ENCODE measurements at places on chromosomes 2 and 18. TPM values are rescaled to one million over a fixed set of nuclear protein-coding genes. Genes with fewer than 3 reads are reported as not detected.

PSMA8 gene
- total RNA-seq, result not detected

GRCh38 chr2:16470936-16471490 is 194.6 kb downstream of the CYRIA start:
- no peak for DNase-seq

GRCh38 chr2:14424478-14425390 is 207.8 kb upstream of the LRATD1 start:
- no peak for DNase-seq

FSHR gene
- not detected for total RNA-seq

INHA gene
- total RNA-seq, result 0.36 TPM

DNA sequence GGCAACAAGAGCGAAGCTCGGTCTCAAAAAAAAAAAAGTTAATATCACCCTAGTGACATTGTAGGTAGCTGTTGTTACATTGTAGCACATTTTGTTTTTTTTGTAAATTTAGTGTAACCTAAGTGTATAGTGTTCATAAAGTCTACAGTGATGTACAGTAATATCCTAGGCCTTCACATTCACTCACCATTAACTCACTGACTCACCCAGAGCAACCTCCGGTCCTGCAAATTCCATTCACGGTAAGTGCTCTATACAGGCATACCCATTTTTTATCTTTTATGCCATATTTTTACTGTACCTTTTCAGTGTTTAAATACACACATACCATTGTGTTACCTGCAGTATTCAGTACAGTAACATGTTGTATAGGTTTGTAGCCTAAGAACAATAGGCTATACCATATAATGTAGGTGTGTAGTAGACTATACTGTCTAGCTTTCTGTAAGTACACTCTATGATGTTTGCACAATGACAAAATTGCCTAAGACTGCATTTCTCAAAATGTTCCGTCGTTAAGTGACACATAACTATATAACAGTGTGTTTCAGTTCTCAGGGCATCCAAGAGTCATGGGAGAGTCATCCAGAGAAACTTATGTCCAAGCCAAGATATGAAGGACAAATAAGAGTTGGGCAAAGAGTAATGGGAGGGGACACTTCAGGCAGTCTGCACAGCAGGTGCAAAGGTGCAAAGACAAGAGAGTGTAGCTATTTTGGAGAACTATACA is 68.4 kb downstream of the TANK start:
- no peak for DNase-seq

SLC4A3 gene
- 2.3 TPM for total RNA-seq

- no peak for DNase-seq
Observed at GRCh38 chr18:8948011-8948410, 154.5 kb upstream of the NDUFV2 start.

DNA sequence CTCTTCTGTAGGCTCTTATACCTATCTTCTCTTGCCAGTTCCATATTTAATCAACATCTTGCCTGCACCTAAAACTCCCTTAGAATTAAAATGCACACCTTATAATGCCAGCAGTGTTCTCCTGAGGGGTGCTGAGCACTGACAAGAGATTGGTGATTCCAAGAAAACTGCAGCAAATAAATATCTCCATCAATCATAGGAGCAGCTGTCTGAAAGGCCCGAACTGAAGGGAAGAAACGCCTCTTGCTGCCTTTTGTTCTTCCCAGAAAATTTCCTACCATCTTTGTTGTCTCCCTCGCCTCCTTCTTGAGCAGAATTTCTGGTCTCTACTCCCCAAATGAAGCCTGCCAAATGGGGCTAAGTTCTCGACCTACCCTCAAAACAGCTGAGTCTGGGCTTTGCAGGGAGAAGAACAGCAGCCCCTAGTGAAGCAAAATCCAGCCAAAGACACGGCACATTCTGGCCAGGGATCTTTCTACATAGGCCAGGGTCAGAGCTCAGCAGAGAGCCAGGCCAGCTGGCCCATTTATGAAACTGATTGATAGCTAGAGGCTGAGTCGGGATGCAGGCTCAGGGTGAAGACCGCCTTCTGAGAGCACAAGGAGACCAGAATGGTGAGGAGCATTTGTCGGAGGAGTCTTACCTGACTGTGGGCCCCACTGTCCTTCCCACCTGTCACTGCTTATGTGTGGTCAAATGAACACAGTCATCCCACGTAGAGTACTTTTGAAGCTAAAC is 20.4 kb upstream of the TMEM247 start:
- DNase-seq, result no peak

TTN gene
- total RNA-seq, result not detected

DNA sequence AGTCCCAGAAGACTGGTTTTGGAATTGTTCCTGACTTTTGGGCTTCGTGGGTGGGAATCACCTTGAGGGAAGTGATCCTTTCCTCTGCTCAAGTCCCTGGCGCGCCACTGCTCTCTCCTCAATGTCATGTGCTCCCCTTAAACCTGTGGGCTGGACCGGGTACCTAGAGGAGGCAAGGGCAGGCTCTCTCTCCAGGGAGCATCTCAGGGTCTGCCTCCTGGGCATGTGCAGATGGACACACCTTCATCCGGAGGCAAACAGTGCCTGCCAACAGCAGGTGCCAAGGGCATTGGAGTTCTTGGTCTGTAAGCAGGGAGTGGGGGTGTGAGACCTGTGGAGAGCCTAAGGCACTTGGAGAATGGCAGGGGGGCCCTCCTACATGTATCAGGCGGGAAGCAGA is 142.6 kb downstream of the INHBB start:
- no peak for DNase-seq

GRCh38 chr2:151972241-151973012 is 126.4 kb downstream of the CACNB4 start:
- no peak for DNase-seq

DNA sequence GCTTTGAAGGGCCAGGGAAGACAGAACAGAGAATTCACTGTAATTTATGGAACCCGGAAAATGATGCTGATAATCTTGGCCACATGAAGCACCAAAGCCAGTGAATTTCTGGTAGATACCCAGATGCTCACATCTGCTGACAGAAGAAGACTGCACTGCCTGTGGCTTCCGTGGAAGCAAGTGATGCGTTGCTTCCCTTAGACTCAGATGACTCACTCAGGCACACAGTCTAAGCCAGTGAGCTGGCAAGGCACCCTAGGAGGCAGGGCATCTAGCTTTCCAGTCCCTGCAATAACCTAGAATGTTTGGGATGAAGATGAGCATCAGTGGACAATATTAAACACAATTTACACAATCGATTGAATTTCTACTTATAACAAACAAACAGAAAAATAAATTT is 284.7 kb downstream of the CMPK2 start:
- DNase-seq, result no peak

DNA sequence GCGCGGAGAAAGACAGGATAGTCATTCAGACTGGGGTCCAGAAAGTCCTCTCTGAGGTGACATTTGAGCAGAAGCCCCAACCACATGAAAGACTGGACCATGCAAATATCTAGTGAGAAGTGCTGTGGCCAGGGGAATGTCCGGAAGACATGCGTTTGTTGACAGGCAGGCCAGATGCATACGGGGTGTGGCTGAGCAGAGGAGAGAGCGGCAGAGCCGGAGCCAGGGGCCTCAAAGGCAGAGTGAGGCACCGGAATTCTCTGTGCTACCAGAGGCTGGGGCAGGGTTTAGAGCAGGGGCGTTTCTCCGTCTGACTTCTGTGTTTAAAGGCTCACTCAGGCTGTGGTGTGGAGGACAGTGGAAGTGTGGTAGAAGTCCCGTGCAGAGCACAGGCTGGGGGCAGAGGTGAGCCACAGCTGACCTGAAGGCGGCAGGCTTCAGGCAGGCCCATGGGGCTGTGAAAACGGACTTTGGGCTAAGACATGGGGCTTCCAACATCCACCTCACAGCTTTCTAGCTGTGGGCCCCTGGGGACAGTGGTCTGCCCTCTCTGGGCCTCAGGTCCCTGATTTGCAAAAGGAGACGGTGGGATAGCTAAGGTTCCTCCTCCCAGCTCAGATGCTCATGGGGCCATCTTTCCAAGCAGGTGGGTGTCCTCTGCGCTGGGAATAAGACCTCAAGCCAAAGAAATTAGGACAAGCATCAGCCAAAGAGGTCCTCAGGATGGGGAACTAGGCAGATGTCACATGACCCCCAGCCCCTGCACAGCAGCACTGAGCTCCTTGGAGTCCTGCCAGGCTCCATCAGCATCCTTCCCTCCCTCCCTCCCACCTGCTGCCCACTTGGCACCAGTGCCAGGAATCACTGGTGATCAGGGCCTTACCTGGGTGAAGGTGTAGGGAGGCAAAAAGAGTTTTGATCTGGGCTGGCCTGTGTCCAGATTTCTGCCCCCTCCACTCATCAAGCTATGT is 11.2 kb downstream of the RUFY4 start:
- no peak for DNase-seq

GRCh38 chr2:16392647-16393499 is 272.8 kb downstream of the CYRIA start:
- no peak for DNase-seq

STARD6 gene
- 0.11 TPM for total RNA-seq

GRCh38 chr2:129253461-129253812 is 726.0 kb upstream of the RAB6C start:
- DNase-seq, result no peak

GRCh38 chr18:32096946-32097345 is 5.3 kb downstream of the RNF138 start:
- no peak for DNase-seq

- DNase-seq, result no peak
Observed at GRCh38 chr2:46470114-46470628, 9.2 kb upstream of the TMEM247 start.

DNA sequence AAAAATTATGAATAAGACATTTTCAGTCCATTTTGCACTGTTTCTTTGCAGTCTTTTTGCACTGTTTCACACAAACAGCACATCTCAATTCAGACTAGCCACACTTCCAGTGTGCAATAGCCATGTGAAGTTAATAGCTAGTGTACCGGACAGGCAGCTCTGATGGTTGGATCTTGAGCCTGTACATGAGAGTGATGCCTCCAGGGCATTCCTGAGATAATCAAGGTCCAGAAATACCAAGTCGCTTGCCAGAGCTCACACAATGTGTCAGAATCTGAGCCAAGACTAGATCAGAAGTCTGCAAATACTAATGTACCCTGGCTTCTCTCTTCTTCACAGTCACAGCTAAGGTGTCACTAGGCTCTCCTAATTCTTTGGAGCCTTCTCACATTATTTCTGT is 180.2 kb downstream of the OSR1 start:
- DNase-seq, result no peak

GRCh38 chr2:194883711-194884110 is 773.3 kb upstream of the SLC39A10 start:
- DNase-seq, result no peak

DNA sequence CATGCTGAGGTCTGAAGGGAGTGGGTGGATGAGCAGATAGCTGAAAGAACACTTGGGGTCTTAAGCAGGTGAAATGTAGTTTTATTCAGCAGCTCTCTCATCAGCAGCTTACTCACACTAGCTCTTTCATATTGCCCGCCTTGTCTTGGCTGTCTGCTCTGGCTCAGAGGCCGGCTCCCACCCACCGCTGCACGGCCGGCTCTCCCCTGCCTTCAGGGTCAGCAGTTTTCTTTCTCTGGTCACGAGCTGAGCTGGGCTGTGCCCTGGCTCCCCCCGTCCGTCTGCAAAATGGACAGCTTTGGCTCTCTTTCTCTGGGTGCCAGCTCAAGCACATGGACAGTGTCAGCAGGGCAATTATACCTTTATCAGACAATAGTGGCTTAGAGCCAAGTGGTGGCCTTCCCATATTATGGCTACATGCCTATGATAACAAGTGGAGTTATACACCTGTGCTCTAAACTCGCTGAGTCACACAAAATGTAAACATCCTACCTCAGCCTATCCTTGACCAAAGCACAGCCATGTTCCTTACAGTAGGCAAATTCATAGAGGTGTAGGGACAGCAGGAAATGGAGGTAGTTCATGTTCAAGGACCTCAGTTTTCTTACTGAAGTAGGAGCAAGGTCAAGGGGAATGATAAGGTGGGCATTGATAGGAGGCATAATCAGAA is 224.8 kb downstream of the SOCS6 start:
- no peak for DNase-seq

- DNase-seq, result peak; percentile 55
Observed at GRCh38 chr2:27701676-27702075, 38.0 kb downstream of the SLC4A1AP start.

DNA sequence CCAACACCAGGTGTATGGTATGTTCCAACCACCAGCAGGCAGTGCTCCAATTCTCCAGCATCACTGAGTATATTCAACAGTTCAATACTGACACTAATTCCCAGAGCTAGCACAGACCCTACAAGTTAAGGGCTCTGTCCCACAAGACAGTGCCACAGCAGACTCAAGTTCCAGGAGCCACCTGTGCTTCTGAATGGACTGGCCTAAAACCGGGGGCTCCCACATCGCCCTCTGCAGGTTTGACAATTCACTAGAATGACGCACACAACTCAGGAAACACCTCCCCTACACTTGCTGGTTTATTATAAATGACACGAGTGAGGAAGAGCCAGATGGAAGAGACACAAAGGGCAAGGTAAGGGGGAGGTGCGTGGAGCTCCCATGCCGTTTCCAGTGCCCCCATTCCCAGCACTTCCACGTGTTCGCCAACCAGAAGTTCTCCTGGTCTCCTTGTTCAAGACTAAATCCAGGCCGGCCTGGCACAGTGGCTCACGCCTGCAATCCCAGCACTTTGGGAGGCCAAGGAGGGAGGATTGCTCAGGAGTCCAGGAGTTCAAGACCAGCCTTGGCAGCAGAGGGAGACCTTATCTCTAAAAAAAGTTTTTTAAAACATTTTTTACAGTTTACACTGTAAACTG is 12.2 kb upstream of the ATP6V1B1 start:
- peak; percentile 3 for DNase-seq

TTC21B gene
- 16.3 TPM for total RNA-seq

GRCh38 chr2:147636238-147636882 is 208.5 kb upstream of the ACVR2A start:
- no peak for DNase-seq

DNA sequence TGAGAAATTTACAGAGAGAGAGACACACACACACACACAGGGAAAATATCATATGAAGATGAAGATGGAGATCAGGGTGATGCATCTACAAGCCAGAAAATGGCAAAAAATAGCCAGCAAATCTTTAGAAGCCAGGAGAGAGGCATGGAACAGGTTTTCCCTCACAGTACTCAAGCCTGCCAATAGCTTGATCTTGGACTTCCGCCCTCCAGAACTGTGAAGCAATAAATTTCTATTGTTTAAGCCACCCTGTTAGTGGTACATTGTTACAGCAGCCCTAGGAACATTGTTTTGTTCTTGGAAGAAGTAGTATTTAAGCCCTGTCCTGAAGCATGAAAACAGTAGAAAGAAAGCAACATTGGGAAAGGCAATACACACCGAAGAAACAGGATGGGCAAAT is 292.0 kb upstream of the LRP1B start:
- DNase-seq, result no peak

DNA sequence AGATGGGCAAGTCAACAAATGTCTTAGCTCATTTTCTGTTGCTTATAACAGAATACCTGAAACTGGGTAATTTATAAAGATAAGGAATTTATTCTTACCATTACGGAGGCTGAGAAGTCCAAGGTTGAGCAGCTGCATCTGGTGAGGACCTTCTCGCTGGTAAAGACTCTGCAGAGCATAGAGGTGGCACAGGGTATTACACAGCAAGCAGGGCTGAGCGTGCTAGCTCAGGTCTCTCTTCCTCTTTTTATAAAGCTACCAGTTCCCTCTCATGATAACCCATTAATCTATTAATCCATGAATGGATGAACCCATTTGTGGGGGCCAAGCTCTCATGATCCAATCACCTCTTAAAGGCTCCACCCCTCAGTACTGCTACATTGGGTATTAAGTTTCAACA is 109.1 kb downstream of the CDK15 start:
- no peak for DNase-seq

TMEM182 gene
- 6.1 TPM for total RNA-seq

- no peak for DNase-seq
Observed at GRCh38 chr2:212136216-212136795, 402.3 kb downstream of the ERBB4 start.
